ENCODE measurements at places on chromosomes 12 and 14.

DNA sequence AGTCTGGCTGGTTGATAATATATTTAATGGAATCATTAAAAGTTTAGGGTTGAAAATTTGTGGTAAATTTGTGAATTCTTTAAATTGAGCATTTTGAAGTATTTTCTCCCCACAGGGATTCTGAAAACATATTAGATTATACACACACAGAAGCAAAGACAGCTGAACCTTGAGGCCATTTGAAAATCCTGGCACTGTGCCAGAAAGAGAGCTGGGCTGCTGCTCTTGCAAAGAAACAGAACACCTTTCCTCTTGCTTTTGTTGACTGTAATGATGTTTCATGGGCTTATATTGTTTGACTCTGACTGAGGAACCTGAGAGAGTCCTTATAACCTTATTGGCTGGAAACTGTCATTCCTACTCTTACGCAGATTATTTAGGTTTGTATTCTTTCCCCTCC lies 4.8 kb downstream of the RNF34 start:
- no peak for DNase-seq

GRCh38 chr14:61184112-61184511 lies 97.0 kb downstream of the TMEM30B start:
- DNase-seq, result no peak

DNA sequence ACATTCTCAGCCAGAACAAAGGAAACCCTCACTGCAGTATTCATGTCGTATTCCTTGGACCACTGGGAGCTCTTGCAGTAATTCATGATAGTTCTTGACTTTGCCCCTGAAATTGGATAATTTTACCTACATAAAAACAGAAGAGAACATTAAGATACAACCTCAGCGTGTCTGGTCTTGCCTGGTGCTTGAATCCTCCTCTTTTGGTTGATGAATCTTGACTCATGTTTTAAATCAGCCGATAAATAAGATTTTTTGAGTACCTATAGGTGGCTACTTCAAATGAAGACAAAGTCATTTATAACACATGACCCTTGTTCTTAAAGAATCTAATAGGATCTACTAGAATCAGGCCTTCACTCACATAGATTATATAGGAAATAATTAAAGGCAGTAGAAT lies 221.0 kb downstream of the PTPRO start:
- DNase-seq, result no peak

DNA sequence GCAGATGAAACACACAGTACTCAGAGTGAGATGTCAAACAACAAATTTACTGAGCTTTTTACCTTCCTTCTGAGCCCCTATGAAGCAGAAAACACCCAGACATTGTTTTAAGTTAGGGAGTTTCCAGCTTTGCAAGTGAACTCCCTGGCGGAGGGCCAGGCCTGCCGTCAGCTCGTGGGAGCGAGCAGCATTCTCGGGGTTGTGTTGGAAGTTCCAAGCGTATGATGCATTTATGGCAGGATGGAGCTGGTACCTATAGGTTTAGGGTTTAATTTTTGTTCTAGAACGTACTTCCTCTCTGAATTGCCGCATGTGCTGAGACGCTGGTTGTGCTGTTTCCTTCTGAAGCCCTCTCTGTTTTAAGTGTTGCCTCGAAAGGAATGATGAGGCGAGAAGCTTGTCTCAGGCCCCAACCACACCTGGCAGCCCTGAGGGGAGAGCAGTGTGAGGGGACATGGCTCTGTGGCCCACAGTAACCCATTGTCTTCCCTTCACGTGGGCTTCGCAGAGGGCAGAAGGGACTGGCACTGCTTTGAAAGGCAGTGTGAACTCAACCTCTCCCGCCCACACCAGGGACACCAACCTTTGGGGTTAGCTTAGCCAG lies 76.6 kb downstream of the SSPN start:
- no peak for DNase-seq

- no peak for DNase-seq
Measured at GRCh38 chr12:19829100-19829853, 390.0 kb downstream of the AEBP2 start.

DNA sequence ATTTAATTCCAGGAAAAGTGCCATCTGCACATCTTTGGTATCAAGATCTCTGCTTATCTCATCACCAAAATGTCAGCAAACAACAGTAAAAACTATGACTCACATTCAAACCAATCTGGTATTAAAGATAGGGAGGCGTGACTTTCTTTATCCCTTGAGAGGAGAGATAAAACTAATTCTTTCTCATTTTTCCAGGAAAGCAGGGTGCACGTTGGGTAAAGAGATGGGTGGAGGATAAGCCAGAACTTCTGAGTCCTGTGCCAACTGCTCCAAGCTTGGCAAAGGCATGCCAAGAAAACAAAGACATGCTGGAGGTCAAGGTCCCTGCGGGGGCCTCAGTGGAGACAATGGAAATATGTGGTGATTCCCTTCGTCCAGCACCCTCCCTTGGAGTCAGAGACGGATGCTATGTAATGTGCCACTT lies 225.8 kb upstream of the PLXNC1 start:
- DNase-seq, result no peak

DNA sequence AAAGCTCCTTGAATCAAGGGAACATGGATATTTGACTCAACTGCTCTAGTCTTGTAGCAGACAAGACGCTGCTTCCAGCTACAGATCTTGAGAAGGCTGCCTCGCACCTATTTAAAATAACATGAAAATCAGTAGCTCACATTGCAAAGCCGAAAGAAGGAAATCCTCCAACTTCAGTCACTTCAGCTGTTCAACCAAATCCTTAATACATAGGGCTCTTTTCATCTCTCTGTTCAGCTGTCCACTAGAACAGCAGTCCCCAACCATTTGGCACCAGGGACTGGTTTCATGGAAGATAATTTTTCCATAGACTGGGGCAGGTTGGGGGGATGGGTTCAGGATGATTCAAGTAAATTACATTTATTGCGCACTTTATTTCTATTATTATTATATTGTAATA lies 1116.0 kb upstream of the TMEM132C start:
- DNase-seq, result no peak

GRCh38 chr14:65794674-65795279 lies 382.2 kb downstream of the FUT8 start:
- DNase-seq, result no peak

- DNase-seq, result no peak
Measured at GRCh38 chr12:22399464-22400180, 65.1 kb upstream of the ST8SIA1 start.

GRCh38 chr12:22978962-22979361 lies 354.0 kb downstream of the ETNK1 start:
- DNase-seq, result no peak

GRCh38 chr14:20754308-20754707 lies 8.6 kb downstream of the EDDM3A start:
- no peak for DNase-seq

GRCh38 chr12:86623267-86623666 lies 367.1 kb upstream of the MGAT4C start:
- no peak for DNase-seq

- DNase-seq, result peak; percentile 5
Measured at GRCh38 chr12:3168223-3169221, 91.3 kb downstream of the TSPAN9 start.

DNA sequence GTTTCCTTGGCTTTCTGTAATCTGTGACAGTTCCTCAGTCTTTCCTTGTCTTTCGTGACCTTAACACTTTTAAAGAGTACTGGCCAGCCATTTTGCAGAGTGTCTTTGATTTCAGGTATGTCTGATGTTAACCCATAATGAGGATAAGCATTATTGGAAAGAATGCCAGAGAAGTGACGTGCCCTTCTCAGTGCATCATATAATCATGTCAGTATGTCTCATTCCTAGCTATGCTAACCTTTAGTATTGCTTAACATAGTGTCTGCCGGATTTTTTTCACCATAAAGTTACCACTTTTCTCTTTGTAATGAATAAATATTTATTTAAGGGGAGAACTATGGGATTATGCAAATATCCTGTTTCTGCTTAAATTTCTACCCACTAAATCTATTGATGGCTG lies 28.5 kb downstream of the RERG start:
- DNase-seq, result no peak

GRCh38 chr12:116818948-116819832 lies 62.1 kb downstream of the HRK start:
- peak; percentile 88 for DNase-seq

DNA sequence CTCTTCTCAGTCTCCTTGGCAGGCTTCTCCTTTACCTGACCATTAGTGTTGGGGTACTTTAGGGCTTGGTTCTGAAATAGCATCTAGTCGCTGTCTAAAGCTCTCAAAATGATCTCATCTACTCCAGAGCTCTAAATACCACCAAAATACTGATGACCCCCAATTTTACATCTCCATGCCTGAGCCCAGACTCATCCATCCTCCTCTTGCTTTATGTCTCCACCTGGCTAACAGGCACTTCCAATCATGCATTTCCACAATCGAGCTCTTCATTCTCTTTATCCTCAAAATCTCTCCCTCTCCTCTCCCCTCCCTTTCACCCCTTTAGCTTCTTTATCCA lies 40.5 kb upstream of the PTGR2 start:
- no peak for DNase-seq

GRCh38 chr12:100908501-100908900 lies 113.9 kb downstream of the ANO4 start:
- DNase-seq, result no peak

DNA sequence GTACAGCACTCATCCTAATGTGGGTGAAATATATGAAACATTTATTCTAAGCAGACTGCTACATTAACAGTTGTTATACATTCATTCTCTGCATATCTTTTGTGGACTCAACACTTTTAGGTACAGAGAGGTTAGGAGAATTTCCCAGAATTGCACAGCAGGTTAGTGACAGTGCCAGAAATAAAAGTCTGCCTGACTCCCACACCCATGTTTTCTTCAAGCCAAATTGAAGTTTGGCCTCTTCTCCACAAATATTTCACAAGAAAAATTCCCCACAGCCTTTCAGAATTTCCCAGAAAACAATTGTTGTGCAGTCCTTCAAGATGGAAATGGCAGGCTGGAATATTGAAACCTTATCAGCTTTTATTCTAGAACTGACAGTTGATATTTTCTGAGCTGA lies 464.8 kb downstream of the RAD51B start:
- DNase-seq, result no peak

GRCh38 chr14:106786697-106787096 lies 1260.3 kb downstream of the TMEM121 start:
- DNase-seq, result no peak

- no peak for DNase-seq
Measured at GRCh38 chr12:32493282-32493681, 93.9 kb downstream of the FGD4 start.

DNA sequence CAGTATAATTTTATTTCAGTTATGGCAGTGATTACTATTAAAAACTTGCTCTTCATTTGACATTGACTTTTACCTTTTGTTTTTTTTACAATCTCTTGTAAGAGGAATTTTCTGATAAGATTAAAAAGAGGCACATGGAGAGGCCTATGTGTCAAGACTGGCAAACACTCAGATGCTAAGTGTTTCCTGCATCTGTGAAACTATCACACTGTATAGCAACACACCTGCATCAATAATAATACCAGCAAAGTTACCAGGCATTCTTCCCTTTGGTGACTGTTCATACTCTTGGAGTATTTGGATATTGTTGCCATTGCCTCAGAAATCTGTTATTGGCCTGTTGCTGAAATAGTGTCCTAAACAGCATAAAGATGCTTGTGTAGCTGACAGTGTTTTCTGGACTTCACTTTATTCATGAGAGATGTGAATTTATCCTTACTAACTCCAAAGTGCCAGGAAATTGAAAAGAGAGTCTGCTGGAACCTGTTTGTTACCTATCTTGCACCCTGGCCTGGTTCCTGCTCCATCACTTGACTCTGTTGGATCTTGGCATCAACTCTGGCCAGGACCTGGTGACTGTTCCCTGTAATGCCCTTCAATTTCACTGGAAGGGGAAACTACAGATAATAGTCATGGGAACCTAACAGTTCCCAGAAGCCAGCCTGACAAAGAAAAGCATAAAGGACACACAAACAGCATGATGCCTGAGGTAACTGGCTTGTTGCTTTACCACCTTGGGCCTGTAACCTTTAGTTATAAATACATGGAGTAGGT lies 19.8 kb downstream of the SLC16A7 start:
- no peak for DNase-seq

DNA sequence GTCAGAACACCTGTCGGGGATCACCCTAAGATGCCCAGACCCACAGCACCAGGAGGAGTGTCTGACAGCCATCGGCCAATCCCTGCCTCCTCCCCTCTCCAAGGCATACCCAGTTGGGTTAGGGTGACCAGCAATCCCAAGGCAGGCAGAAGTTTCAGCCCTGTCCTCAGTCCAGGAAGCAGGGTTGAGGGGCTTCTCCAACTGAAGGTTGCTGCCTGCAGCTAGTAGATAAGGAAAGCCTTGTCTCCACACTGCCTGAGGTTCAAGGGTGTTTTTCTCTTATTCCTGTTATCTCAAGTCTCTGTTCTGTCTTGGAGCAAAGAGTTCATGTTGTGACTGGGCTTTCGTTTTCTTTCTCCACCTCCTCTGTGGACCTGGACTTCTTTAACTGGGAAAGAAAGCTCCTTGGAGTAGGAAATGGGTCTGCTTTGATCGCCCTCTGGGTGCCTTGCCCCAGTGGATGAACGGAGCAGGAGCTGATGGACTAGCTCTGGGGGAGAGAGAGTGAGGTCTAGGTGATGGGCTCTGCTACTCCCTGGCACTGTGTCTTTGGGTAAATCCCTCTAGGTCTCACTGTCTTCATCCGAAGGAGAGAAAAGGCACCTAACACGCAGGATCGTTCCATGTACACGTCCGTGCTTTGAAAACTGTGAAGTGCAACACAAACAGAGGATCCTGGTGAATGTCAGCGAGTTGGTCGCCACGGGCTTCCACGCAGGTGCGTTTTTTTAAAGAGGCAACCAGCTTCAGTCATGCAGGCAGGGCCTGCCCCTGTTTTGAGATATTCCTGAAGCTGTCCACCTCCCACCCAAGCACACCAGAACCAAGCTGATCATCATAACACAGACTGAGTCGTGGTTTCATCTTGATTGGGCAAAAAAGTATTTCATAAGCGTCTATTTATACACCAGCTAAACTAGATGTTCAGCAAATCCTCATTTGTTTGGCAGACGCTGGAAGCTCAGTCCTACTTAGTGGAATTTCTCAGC lies 52.5 kb upstream of the FOXN3 start:
- DNase-seq, result no peak

DNA sequence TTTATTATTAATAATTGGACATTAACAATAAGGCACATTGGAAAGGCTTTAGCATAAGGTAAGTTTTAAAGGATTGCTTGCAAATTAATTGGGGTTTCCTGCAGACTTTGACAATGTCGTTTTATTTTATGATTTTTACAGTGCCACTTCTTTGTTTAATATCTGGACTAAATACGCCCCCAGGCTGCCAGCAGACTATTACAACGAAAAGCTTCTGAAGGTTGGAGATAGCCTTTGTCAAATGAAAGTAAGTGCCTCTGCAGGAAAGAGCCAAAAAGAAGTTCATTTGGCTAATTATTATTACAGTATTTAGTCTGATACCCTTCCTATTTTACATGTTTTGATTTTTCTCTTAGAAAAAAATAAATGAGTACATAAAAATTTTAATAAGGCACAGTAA lies 11.3 kb downstream of the CFAP54 start:
- DNase-seq, result no peak

DNA sequence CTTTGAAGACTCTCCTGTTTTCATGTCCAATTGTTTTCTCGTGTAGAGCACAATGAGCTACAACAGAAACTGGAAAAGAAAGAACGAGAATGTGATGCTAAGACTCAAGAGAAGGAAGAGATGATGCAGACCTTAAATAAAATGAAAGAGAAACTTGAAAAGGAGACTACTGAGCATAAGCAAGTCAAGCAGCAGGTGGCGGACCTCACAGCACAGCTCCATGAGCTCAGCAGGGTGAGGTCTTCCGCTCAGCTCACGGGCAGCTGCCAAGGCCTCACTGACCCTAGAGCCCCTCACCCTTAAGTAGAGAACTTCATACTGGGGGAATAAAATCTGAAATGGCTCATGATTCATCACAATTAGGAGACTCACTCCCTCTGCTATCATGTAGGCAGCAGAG lies 134.7 kb downstream of the GPR135 start:
- DNase-seq, result no peak

Data from stimulated activated CD4-positive, alpha-beta T cell treated with anti-CD3 and anti-CD28 coated beads, Interleukin-1b, Interleukin-23, amount 100 ng/mL, for 4 hours (primary cell).